ENCODE measurements at places on chromosomes 1 and 21.

DNA sequence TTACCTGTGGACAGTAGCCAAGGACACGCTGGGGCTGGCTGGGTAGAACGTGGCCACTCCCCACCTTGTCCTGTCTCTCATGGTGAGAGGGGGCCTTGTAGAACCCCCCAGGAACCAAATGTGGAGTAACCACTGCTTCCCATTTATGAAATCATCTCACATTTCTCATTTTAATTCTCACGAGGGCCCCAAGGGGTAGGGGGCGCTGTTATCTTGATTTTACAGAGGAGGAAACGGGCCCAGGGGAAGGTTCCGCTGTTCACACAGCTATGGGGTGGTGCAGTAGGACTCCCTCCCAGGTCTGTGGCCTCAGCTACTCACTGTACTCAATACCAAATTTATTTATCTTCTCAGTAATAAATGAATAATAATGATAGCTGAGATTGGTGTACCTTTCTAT lies 5.5 kb downstream of the SMPDL3B start:
- DNase-seq, result no peak
- H3K4me3 ChIP-seq, result no peak overlapping the region
- H3K4me1 ChIP-seq, result peaks cover under 1% of the 10 kb centered on the region
- peaks cover 22% of the 10 kb centered on the region for H3K27me3 ChIP-seq

- H3K36me3 ChIP-seq, result peaks cover 4% of the 10 kb centered on the region
- no peak overlapping the region for H3K4me3 ChIP-seq
- H3K27ac ChIP-seq, result no peak overlapping the region
- DNase-seq, result no peak
Observed at GRCh38 chr1:10601342-10602070, 126.8 kb downstream of the PEX14 start.

DNA sequence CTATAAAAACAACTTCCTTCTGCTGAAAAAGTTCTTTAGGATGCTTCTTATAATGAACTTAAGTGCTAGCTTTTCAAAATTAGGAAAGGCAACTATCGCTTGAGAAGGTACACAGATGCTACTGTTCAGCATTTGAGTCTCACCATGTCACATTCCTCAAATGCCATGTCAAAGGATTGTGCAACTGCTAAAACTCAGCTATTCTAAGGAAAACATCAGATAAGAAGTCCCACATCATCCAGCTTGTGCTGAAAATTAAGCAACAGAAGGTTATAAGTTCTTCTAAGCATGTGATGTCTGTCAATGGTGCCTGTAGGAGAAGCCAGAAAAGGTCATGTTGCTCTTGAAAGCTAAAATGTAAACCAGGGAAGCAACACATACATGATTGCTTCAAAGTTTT lies 36.5 kb downstream of the MCOLN2 start:
- no peaks in the 10 kb centered on the region for H3K36me3 ChIP-seq
- peaks cover 2% of the 10 kb centered on the region for H3K27me3 ChIP-seq
- H3K4me1 ChIP-seq, result peaks cover 2% of the 10 kb centered on the region

- H3K27me3 ChIP-seq, result no peaks in the 10 kb centered on the region
- no peak for DNase-seq
- H3K36me3 ChIP-seq, result no peaks in the 10 kb centered on the region
- no peak overlapping the region for H3K27ac ChIP-seq
- no peak overlapping the region for H3K4me3 ChIP-seq
Observed at GRCh38 chr1:88514544-88515060, 169.5 kb upstream of the PKN2 start.

- H3K4me3 ChIP-seq, result no peak overlapping the region
- no peaks in the 10 kb centered on the region for H3K36me3 ChIP-seq
- no peak overlapping the region for H3K27ac ChIP-seq
- no peaks in the 10 kb centered on the region for H3K27me3 ChIP-seq
- H3K4me1 ChIP-seq, result peaks cover 59% of the 10 kb centered on the region
- no peak for DNase-seq
Observed at GRCh38 chr1:27566462-27567145, 37.3 kb downstream of the AHDC1 start.

DNA sequence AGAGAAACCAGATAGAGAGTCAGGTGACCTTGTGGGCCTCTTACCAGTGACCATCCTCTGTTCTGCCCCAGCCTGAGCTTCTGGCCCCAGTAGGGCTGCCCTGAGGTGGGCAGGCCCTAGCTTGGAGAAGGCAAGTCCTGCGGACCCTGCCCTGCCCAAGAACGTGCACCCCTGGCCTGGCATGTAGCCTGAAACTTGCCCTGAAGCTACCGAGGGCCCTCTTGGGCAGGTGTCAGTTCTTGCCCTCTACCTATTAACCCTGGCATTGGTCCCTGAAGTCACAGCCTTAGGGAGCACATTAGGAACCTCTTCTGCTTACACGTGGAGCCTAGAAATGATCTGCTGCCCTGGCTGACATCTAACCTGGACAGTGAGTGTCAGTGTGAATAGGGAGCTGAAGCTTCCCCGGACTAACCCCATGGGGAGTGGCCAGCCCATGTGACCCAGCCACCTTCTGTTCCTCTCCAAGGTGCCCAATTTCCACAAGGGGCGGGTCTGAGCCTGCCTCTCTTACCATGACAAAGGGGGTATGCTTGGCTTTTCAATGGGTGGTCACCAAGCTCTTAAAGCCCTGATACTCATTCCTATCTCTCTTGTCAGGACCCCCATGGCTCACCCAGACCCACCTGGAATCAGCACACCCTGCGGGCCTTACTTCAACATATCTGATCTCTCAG lies 163.0 kb downstream of the ZSCAN20 start:
- no peaks in the 10 kb centered on the region for H3K36me3 ChIP-seq
- no peaks in the 10 kb centered on the region for H3K27me3 ChIP-seq
- H3K4me3 ChIP-seq, result no peak overlapping the region
- H3K4me1 ChIP-seq, result no peaks in the 10 kb centered on the region

DNA sequence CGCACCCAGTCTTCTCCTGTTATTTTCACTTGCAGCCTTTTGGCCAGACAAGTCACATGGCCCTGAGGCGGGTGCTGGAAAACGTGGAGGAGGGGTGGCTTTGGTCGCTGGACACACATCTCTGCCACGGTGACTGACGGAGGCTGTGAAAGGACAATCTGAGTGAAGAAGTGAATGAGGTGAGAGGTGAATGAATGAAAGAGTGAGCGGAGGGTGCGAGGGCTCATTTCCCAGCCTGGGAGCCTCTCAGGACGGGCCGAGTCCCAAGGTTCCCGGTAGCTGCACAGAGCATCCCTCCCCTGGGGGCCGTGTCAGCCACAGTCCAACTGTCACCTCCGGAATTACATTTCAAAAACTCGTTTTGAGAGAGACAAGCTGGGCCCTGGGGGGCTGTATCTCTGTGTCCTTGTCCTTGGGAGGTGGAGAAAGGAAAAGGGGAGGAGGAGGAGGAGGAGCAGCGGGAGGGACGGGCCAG lies 89.6 kb downstream of the UBIAD1 start:
- H3K27ac ChIP-seq, result no peak overlapping the region
- no peaks in the 10 kb centered on the region for H3K36me3 ChIP-seq
- no peak for DNase-seq
- H3K4me3 ChIP-seq, result no peak overlapping the region
- peaks cover 14% of the 10 kb centered on the region for H3K27me3 ChIP-seq

GRCh38 chr21:42193131-42193671 lies 25.7 kb upstream of the ABCG1 start:
- H3K36me3 ChIP-seq, result no peaks in the 10 kb centered on the region
- H3K27me3 ChIP-seq, result peaks cover 14% of the 10 kb centered on the region
- H3K4me1 ChIP-seq, result no peaks in the 10 kb centered on the region

DNA sequence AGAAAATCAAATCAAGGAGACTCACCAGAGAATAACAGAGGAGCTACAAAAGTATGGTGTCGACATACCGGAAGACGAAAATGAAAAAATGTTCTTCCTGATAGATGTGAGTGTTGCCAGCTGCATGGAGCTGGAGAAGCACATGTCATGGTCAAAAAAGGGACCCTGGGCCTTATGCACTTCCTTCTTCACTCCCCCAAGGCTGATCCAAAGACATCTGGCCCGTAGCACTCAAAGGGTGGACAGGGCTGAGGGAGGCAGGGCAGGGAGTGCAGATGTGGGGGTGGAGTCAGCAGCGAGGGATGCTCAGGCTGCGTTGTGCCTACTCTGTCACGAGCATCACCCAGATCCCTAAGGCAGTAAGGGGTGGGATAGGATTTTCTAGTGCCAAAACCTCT lies 19.4 kb downstream of the MX1 start:
- DNase-seq, result no peak
- H3K4me1 ChIP-seq, result no peaks in the 10 kb centered on the region
- H3K36me3 ChIP-seq, result no peaks in the 10 kb centered on the region

GRCh38 chr1:74681449-74681848 lies 7.9 kb upstream of the ERICH3 start:
- no peaks in the 10 kb centered on the region for H3K36me3 ChIP-seq
- no peak overlapping the region for H3K27ac ChIP-seq
- no peak overlapping the region for H3K4me3 ChIP-seq

DNA sequence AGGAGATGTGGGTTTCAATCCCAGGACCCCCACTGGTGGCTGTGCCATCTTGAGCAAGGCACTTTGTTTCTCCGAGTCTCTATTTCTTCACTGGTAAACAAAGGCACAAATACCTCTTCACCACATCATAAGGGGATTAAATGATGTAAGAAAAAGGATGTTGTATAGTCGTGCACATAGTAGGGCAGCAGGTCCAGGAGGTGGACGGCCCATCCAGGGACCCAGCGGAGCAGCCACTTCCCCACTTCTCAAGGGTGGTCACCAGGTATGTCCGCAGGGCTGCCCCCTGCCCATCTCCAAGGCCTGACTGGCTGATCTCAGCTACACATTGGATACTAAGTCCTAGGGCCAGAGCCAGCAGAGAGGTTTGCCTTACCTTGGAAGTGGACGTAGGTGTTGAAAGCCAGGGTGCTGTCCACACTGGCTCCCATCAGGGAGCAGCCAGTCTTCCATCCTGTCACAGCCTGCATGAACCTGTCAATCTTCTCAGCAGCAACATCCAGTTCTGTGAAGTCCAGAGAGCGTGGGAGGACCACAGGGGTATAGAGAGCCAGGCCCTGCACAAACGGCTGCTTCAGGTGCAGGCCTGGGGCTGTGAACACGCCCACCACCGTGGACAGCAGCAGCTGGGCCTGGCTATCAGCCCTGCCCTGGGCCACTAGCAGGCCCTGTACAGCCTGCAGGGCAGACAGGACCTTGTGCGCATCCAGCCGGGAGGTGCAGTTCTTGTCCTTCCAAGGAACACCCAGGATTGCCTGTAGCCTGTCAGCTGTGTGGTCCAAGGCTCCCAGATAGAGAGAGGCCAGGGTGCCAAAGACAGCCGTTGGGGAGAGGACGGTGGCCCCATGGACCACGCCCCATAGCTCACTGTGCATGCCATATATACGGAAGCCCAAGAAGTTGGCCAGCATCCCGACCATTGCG lies 4.0 kb downstream of the AGT start:
- H3K27ac ChIP-seq, result no peak overlapping the region
- H3K4me3 ChIP-seq, result no peak overlapping the region
- no peak for DNase-seq
- H3K36me3 ChIP-seq, result no peaks in the 10 kb centered on the region
- peaks cover 9% of the 10 kb centered on the region for H3K4me1 ChIP-seq

DNA sequence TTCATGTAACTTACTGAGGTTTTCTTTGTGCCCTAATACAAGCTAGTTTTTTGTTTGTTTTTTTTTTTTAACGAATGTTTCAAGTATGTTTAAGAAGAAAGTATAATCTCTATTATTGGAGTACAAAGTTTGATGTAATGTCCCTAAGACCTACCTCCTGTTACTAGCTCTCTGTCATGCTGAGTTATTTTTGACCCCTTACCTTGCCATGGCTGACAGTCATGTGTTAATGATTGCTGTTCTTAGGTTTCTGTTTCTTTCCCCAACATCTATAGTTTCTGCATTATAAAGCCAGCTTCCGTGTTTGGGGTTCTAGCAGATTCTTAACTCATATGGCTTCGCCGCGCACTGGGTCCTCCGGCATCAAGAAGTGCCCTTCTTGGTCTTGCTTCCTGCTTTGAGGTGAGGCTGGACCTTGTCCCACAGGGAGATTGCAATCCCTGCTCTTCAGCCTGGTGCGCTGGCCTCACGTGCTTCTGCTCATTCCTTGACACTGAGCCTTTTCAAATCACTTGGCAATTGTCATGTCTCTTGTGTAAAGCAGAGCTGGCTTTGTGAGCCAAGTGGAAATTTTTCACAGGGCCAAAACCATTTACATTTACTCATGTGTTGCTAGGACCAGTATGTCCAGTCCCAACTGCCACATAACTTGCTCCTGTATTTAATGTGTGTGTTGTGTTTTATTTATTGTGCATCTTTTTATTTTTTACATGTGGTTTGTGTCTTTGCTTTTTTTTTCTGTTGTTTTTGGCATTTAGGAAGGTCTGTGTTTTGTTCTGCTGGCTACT lies 135.0 kb upstream of the COL6A1 start:
- H3K4me1 ChIP-seq, result peaks cover 3% of the 10 kb centered on the region
- no peak overlapping the region for H3K4me3 ChIP-seq
- peak; percentile 14 for DNase-seq
- H3K27me3 ChIP-seq, result no peaks in the 10 kb centered on the region
- no peaks in the 10 kb centered on the region for H3K36me3 ChIP-seq

GRCh38 chr1:201542309-201543035 lies 3.5 kb downstream of the NAV1 start:
- peak overlapping the region; percentile 90 for H3K27ac ChIP-seq
- no peak overlapping the region for H3K4me3 ChIP-seq
- peaks cover 27% of the 10 kb centered on the region for H3K4me1 ChIP-seq
- no peaks in the 10 kb centered on the region for H3K36me3 ChIP-seq
- peak; percentile 84 for DNase-seq
- no peaks in the 10 kb centered on the region for H3K27me3 ChIP-seq

- peaks cover 8% of the 10 kb centered on the region for H3K4me1 ChIP-seq
- no peaks in the 10 kb centered on the region for H3K36me3 ChIP-seq
- no peak for DNase-seq
- no peak overlapping the region for H3K4me3 ChIP-seq
Observed at GRCh38 chr1:173406783-173407230, 70.3 kb upstream of the PRDX6 start.

- no peaks in the 10 kb centered on the region for H3K4me1 ChIP-seq
- no peaks in the 10 kb centered on the region for H3K27me3 ChIP-seq
- no peaks in the 10 kb centered on the region for H3K36me3 ChIP-seq
Observed at GRCh38 chr1:48767975-48768510, 8.6 kb downstream of the BEND5 start.

Measured in IMR-90 (cell line).